Left ventricle myocardium superior (tissue), 1 donor: ENCODE measurements at places on chromosomes 3 and 15. TPM values are rescaled to one million over a fixed set of nuclear protein-coding genes. Genes with fewer than 3 reads are reported as not detected.
A peak's percentile ranks its signal among the peaks of the same experiment; 100 is the strongest.

Gene CPN2
- total RNA-seq, result 0.40 TPM

Gene ITIH3
- not detected for total RNA-seq

Gene RASGRP1
- 0.42 TPM for total RNA-seq

Gene CTDSPL
- 53.8 TPM for total RNA-seq

DNA sequence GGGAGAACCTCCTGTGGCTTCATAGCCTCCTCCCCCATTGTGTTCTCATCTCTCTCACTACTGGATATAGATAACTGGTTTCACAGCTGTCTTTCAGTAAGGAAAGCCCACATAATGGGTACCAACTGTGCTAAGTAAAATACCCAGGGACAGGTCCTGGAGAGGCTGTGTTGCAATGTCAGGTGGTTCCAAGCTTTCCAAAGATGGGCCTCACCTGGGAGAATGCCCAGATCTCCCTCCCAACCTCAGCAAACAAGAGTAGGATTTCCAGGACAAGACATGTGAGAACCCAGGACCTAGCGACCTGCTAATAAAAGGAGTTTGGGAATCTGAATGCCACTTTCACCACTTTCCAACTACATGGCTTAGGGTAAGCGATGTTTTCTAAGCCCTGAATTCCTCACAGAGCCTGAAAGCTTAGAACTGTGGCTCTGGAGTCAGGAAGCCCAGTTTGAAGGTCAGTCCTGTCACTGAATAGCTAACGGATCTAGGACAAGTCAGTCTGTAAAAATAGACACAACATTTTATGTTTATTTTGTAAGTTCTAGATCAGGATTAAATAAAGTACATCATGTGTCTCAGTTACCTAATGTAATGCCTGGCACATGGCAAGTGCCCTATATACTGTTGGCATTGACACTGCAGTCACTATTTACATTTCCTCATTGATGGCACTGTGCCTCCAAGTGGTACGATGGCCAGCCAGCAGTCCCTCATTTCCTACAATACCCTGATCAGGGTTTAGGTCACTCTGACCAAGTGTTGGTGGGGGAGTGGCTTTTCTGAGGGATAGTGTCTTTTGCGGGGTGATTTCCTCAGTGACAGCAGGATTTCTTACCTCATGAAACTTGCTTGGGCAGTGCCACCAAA lies 11.9 kb downstream of the CERS3 start:
- no peak for DNase-seq

- no peak for DNase-seq
Observed at GRCh38 chr3:178847190-178847589, 224.4 kb downstream of the ZMAT3 start.

- no peak for DNase-seq
Observed at GRCh38 chr3:67804578-67804977, 150.2 kb upstream of the SUCLG2 start.

DNA sequence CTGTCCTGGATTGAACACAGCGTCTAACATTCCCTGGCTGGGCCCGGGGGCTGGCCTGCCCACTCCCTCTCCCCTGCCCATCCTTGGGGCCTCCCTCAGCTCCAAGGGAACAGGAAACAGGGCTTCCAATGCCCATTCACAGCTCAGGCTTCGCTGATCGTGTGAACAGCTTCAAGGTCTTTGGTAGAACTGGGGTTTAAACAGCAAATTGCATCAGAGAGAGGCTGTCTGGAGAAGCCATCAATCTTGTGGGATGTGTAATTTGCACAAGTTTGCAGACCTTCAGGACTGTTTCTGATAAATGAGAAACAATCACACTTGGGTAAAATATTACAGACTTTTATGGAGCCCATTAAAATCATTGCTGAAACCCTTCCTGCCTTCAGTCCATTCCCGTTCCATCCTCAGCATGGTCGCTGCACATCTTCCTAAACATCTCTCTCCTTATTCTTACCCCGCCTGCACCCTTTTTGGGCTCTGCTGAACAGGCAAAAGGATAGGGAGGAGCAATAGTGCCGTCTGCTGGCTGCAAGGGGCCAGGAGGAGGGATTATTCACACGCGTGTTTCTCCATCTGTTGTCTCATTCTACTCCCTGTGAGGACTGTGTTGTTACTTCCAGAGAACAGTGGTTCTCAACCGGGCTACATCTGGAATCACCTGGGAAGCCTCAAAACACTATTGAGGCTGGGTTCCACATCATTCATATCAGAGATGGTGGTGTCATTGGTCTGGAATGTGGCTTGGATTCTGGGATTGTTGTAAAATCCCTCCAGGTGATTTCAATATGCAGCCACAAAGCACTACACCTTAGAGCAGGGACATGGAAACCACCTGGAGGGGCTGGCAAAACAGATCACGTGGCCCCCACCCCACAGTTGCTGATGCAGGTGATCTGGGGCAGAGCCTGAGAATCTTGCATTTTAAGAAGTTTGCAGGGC lies 116.3 kb downstream of the CLSTN2 start:
- peak; percentile 35 for DNase-seq

- DNase-seq, result no peak
Observed at GRCh38 chr3:66744521-66744920, 243.7 kb upstream of the LRIG1 start.

DNA sequence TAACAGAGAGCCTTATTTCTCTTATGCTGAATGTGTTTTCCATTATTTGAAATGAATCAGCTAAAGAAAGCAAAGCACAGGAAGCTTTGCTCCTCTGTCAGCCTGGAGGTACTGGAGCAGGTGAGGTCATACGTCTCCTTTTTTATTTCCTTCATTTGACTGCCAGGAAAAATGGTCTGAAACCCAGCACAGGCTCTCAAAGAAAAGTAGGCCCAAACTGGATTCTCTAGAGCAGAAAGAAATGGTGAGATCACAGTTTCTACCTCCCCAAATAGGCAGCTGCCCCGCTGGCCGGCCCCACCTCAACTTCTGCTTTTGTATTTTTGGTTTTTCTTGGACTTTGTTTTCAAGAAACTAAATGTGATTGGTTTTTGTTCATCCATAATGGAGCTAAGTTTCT lies 95.1 kb downstream of the RPL39L start:
- DNase-seq, result no peak

DNA sequence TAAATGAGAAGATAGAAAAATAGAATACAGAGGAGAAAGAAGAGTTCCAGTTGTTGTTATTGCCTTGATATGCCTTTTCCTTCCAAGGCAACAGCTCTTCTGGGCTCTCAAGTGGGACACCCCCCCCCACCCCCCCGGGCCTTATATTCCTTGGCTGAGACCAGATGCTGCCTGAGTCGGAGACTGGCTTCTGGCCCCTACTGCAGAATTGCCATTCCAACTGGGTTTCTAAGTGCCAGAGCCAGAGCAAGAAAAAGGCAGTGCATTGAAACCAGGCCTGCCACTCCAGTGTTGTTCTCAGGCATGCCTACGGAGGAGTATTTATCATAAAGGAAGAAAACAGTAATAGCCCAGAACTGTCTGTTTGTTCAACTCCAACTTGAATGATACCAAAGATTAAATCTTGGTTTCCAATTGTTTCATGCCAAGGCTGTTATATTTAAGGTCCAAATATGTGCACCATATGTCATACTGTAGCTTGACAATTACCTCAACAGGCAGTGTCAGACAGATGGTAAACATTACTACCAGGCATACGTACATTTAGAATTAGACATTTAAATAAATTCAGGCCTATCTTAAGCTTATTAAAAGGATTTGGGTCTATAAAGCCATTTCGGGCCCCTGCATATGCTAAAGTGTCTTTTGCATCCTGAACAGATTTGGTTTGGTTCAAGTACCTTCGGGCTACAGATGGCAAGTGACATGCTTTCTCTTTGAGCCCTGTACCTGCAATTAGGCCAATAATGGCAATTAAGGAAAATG lies 209.9 kb upstream of the SEMA6D start:
- DNase-seq, result no peak

DNA sequence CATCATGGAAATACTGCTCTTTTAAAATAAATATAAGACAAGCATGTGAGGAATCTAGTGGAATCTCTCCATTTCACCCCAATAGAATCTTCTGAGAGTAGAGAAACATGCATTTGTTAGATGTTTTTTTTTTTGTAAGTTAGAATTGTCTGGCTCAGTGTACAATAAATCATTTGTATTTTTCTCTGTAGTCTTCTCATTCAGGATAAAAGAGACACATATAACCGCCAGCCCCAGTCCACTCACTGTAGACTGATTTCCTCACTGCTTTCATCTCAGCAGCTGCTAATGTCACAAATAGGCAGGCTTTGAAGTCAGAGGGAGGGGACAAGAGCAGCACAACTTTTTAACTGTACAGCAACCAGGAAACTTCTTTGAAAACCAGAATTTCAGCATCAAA lies 140.2 kb upstream of the RBMS3 start:
- no peak for DNase-seq

GRCh38 chr3:46750555-46751038 lies 32.9 kb upstream of the PRSS50 start:
- no peak for DNase-seq
